Natural killer cell (primary cell): ENCODE measurements at places on chromosomes 3 and 15. TPM values are rescaled to one million over a fixed set of nuclear protein-coding genes. Genes with fewer than 3 reads are reported as not detected.

MAGEL2 gene
- not detected for total RNA-seq

MRAS gene
- 4.9 TPM for total RNA-seq

KBTBD12 gene
- not detected for total RNA-seq

GP9 gene
- total RNA-seq = 0.86 TPM

TRH gene
- not detected for total RNA-seq

ANKRD63 gene
- not detected for total RNA-seq

STOML1 gene
- total RNA-seq = 5.6 TPM

SLC22A14 gene
- not detected for total RNA-seq

DNA sequence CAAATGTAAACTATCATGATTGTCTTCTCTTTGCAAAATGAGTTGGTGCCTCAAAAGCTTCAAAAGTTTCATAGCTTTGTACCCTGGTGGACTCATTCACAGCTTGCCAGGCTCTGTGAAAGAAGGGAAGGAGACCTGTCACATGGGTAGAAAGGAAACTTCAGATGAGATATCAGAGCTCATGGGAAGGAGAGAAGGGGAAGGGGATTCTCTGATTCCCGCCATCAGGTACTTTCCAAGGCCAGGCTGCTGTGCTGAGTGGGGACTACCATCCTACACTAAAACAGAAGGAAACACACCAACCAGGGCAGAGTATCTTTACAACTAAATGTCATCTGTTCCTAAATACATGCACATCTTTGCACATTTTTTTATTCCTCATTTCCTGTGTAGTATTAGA, 9.2 kb downstream of the ILDR1 start:
- DNase-seq = no peak

DNA sequence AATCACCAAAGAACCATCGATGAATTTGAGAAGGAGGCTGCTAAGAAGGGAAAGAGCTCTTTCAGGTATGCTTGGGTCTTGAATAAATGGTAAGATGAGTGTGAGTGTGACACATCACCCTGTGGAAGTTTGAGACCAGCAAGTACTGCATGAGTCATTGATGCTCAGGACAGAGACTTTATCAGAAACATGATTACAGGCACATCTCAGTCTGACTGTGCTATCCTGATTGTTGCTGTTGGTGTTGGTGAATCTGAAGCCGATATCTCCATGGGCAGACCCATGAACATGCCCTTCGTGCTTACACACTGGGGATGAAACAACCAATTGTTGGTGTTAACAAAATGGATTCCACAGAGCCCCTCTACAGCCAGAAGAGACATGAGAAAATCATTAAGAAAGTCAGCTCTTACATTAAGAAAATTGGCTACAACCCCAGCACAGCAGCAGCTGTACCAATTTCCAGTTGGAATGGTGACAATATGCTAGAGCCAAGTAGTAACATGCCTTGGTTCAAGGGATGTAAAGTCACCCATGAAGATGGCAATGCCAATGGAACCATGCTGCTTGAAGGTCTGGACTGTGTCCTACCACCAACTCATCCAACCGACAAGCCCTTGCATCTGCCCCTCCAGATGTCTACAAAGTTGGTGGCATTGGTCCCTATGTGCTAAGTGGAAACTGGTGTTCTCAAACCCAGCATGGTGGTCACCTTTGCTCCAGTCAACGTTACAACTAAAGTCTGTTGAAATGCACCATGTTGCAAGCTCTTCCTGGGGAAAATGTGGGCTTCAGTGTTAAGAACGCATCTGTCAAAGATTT, 20.5 kb downstream of the TM4SF4 start:
- DNase-seq = no peak

GRCh38 chr3:29747991-29748390, 467.1 kb downstream of the RBMS3 start:
- DNase-seq = no peak

DNA sequence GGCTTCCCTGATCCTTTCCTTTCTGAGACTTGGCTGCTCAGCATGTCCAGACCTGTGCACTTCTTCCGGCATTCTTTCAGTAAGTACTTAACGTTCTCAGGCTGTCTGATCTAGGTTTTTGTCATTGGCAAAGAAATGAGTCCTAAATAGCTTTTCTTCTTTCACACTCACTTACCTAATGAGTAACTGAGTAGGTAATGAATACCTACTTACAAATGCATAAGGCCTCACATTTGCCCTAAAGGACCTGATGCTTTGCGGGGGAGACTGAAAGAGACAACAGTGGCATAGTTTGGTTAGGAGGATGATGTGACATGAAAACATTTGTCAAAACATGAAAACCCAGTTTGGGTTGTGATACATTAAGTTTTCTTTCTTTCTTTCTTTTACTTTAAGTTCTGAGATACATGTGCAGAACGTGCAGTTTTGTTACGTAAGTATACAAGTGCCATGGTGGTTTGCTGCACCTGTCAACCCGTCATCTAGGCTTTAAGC, 516.7 kb upstream of the CFAP20DC start:
- DNase-seq = no peak

- no peak for DNase-seq
Measured at GRCh38 chr3:66831931-66832330, 166.2 kb upstream of the KBTBD8 start.

GRCh38 chr3:123439806-123440580, 8.9 kb downstream of the ADCY5 start:
- DNase-seq = no peak

DNA sequence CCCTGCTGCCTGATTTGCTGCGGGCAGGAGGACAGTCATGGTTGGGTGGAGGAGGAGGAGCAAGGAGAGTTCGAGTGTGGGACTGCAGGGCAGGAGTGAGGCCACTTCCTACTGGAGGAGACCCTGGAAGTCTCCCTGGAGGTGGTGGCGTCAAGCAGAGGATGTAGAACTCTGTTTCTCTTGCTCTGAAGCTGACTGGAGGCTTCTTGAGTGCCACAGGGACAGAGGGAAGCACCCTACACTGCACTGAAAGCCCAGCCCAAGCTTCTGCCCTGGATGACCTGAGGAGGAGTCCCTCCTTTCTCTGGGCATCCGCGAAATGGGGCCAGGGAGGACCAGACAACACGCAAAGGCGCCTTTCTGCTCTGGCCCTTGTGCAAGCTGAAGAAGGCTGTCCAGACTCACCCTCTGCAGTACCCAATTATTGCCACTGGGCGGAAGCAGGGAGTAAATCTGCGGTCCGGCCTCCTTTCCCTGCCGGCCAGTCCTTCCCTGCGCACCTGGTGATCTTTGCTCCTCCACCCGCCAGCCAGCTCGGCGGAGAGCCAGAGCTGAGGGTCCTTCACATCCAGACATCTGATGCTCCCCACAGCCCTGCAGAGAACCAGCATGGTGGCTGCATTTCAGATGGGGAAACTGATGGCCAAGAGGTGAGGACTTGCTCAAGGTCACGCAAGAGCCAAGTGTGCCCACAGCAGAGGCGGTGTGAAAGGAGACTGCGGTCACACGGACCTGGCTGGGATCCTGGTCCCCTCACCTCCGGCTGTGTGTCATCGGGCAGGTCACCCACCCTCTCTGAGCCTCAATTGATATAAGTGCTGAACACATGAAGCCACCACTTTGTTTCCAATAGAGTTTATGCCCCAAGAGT, 207.1 kb downstream of the TBC1D2B start:
- peak; percentile 25 for DNase-seq

GRCh38 chr3:139470199-139470598, 6.1 kb downstream of the RBP2 start:
- no peak for DNase-seq

DNA sequence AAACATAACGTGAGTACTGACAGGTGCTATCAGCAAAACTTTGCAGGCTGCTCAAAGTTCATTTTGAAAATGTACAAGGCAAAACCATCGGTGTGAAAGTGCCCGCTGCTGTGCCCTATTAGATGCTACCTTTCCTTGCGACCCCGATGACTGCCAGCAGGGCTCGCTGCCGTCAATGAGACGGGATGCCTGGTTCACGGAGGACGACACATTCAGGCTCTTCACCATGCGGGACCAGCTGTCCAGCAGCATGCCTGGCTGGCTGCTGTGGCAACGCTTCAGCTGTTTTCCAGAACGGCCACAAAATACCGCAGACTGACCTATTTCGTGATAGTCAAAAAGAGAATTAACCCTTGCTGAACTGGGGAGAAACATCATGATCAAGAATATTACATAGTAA, 92.7 kb upstream of the OCA2 start:
- DNase-seq = no peak

DNA sequence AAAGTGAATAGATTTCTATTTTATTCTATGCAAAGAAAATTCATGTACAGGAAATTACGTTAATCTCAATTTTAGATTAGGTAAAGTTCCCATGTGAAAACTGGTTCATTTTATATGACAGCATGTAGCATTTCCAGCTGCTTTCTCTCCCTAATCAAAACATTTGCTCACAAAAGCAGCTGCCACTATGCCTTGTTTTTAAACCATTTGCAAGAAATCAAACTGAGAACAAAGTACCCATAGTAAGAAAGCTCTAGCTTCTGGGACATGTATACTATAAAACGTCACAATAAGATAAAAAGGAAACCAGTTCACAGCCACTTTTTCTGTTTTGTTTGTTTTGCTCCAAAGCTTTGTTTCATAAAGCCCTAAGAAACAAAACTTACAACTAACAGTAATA, 5.0 kb upstream of the CRYBG3 start:
- DNase-seq = no peak

DNA sequence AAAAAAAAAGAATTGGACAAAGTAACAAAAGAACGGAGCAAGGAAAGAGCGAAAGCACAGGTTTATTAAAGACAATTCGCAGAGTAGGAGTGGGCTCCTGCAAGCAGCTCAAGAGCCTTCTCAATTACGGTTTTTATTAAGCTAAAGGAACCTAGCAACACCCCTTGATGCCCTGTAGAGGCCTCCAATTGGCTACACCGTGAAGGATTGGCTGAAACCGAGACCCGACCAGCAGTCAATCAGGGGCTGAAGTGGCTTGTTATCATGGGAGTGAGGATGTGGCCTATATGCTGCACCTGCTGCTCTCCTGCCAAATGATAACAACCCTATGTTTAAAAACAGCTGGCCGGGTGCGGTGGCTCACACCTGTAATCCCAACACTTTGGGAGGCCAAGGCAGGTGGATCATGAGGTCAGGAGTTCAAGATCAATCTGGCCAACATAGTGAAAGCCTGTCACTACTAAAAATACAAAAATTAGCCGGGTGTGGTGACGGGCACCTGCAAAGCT, 20.4 kb upstream of the AP3B2 start:
- no peak for DNase-seq

DNA sequence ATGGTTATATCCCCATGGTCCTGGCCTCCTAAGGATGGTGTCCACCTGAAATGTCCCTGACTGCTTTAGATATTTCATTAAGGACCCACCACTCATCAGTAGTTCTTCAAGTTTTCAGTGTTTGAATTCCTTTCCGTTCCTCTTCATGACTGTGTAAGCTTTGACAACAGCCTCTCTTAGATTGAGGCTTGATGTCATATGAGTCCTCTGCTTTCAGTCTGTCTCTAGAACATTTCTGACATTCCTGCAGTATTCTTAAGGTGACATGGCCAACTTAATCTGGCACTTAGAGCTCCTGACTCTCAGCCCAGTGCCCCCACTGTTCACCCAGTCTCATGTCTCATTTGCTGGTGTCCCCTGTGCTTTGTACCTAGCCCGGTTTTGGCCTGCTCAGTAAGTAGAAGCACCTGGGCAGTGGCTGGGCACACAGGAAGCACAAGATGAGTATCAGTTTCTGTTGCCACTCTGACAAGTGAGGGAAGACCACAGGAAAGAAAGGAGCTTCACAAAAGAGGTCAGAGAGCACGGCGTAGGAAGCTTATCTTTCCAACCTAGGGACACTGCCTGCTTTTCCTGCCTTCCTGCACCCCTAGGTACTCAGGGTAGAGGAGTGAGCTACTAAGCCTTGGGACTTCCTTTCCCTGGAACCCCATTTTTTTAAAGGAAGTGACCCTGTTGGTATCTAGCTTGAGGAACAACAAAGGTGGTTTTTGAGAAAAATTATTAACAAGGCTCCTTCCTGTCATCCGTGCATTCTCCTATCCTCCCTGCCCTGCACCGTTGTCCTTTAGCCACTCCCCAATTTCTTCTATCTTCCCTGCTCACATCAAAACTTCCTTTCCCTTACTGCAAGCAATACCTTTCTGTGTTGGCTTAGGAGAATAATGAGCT, 103.1 kb downstream of the KLHL25 start:
- DNase-seq = peak; percentile 61

- no peak for DNase-seq
Measured at GRCh38 chr15:33618350-33618749, 307.6 kb downstream of the RYR3 start.

DNA sequence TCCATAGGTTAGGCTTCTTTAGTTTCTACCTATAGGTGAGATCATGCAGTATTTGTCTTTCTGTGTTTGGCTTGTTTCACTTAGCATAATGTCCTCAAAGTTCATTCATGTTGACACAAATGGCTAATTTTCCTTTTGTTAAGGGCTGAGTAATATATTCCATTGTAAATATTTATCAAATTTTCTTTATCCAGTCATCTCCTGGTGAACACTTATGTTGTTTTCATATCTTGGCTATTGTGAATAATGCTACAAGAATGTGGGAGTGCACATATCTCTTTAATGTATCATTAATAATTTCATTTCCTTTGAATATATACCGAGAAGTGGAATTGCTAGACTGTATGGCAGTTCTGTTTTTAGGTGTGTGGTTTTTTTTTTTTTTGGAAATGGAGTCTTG, 250.9 kb upstream of the SEMA6D start:
- no peak for DNase-seq

DNA sequence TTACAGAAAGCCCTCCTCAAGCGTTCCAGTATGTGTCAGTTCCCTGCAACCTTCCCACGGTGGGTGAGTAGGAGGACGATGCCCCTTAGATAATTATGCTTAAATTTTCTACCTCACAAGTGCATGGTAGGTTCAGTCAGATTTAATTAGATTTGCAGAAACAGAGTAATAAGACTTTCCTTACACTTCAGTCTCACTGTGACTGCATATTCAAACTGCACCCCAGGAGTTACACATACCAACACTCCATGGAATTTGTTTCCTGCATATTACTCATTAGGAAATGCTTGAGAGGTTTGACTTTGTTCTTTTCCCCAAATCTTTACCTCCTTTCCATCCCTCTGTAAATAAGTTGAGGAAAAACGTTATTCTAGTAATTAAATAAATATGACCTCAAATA, 108.8 kb downstream of the ARRDC4 start:
- DNase-seq = no peak

- DNase-seq = no peak
Measured at GRCh38 chr15:94297558-94297957, 66.2 kb downstream of the MCTP2 start.

GRCh38 chr3:172155897-172156585, 116.7 kb downstream of the FNDC3B start:
- DNase-seq = no peak
